Fibroblast of skin of scalp (primary cell): ENCODE measurements at places on chromosomes 6 and 20.

DNA sequence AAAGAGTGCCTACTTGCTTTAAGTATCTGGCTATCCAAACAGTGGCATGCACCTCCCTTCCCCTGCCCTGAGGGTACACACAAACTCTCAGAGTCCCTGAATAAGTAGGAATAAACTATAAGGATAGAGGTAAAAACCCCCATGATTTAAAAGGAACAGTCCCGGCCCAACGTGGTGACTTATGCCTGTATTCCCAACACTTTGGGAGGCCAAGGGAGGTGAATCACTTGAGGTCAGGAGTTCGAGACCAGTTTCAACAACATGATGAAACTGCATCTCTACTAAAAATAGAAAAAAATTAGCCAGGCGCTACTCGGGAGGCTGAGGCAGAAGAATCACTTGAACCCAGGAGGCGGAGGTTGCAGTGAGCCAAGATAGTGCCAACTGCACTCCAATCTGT is 22.2 kb downstream of the SAMHD1 start:
- DNase-seq, result peak; percentile 46

GRCh38 chr6:156840136-156840535 is 63.0 kb downstream of the ARID1B start:
- no peak for DNase-seq

DNA sequence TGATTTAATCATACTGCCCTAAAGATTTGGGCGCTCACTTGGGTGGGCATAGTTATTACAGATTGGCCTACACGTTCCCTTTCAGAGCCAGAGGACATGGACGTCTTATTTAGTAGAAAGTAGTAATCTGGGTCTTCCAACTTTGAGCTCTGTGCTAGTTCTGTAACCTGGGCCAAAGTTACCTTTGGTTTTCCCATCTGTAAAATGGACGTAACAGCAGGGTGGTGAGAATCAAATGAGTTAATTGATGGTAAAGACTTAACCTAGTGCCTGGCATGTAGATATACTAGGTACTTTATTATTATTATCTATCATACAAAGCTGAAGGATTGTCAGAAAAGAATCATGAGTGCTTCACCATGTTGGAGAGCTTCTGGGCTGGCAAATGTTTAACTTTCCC is 74.8 kb downstream of the CDYL start:
- DNase-seq, result no peak

DNA sequence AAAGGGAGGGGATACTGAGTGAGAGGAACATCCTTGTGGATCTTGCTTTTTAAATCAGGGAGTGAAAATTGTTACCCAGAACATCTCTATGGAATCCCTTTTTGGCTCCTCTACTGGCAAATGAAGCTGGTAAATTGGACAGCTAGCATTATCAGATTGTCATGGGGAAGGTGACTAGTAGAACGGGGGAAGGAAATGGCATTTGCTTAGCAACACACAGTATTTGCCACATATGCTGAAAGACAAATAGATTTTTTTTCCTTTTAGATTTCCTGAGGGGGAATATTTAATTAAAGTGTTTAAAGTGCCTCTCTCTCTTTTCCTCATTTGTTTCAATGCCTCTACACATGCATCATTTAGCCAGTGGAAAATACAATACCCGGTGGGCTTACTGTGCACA is 573.5 kb downstream of the BCKDHB start:
- DNase-seq, result no peak

- DNase-seq, result no peak
Observed at GRCh38 chr6:46989398-46989797, 52.7 kb downstream of the ADGRF1 start.

GRCh38 chr6:98880486-98880885 is 46.1 kb downstream of the POU3F2 start:
- DNase-seq, result no peak

DNA sequence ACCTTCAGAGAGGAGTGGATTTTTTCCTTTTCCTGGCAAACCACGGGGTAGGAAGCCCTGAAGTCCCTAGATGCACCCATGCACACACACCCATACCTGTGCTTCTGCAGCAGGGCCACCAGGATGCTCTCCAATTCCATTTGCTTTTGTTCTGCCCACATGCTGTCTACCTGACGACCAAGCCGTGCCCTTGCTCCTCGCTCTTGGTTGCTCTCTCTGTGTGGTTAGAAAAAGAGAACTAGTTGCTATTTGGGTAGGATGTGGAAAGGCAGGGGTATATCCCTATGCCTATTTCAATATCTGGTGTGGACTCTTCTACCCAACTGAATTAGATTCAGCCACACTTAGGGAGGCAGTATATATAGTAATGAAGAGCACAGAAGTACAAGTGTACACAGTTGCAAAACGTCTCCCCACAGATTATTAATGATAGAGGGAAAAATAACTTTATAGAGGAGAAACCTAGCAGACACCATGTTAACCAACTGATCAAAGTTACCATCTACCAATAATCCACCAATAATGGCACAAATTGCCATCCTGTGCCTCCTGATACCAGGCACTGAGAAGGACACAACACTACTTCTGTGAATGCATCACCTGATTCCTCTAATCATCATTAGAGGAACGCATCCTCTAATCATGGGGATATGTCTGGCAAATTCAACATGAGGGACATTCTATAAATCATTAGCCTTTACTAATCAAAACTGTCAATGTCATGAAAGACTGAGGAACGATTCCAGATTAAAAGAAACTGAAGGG is 7.3 kb downstream of the GHRH start:
- DNase-seq, result no peak

GRCh38 chr20:8018958-8019245 is 659 bp downstream of the TMX4 start:
- DNase-seq, result peak; percentile 51

DNA sequence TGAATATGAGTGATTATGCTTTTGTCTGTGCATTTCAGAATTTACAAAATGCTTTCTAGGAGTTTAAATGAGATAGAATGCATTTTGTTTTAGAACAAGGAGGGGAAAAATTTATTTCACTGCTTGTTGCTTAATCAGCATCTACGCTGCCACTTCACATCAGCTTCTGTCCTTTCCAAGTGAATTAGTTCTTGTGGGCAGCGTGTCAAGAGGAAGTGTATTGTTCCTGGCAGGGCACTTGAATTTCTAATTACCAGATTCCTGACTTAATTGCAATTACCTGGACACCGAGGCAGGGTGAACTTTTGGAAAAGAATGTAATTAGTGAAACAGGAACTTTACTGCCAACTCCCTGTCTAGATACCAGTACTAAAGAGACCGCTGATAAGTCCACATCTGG is 263.5 kb downstream of the TMEM242 start:
- DNase-seq, result no peak

GRCh38 chr20:1473246-1474220 is 6.9 kb upstream of the NSFL1C start:
- DNase-seq, result no peak

- no peak for DNase-seq
Observed at GRCh38 chr6:79801362-79801761, 146.0 kb downstream of the ELOVL4 start.

DNA sequence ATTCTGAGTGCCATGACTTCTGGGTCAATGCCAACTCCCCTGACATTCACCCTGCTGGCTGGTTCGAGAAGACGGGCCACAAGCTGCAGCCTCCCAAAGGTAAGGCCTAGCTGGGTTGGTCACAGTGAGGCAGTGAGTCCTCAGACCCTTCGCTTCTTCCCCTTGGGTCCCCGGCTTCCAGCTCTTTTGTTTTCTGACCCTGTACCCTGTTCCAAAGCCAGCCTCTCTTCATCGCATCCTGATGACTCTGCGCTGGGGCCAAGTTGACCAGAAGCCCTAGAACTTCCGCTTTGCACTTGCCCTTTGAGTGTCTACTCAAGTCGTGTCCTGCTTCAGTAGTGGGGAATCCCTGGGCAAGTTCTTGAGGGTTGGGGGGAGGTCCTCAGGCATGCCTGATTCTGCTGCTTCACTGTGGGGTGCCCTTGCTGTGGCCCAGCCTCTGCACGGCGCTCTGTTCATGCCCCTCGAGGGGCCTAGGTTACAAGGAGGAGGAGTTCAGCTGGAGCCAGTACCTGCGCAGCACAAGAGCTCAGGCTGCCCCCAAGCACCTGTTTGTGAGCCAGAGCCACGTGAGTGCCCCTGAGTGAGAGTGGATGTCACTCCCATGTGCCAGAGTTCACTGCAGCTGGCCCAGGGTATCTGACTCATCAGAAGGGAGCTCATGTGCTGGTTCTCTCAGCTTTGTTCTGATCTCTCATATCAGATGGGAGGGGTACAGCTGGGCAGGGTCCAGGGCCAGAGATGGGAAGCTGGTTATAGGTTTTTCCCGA is 23.0 kb downstream of the L3MBTL1 start:
- no peak for DNase-seq

- no peak for DNase-seq
Observed at GRCh38 chr6:111745186-111745585, 128.1 kb downstream of the FYN start.

DNA sequence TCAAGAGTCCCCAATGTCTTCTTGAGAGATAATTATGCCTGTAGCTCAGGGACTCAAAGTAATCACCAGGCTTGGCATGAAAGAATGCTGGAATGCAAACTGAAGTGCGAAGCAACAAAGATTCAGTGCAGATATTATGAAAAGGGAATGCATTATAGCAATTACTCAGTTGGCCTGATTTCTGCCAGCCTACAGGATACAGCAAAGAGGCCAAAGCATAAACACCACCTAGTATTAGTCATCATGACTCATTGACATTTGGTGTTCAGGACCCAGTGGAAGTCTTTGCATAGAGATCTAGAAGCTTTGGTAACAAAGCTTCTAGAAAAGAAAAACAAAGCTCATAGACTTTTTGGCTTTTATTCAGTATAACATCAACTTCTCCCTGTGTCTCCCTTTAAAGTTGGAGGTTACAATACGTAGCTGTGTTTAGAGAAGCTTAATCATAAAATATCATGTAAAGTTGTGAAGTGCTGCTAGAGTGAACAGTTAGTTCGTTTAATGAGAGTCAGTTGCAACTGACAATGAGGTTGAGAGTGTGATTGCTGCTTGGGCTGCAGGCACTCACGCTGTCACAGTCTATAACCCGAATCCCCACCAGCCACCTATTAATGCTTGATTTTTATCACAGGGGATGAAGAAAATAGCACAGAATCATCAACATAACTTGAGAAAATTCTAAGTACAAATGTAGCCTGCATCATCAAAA is 932.7 kb downstream of the TFAP2A start:
- peak; percentile 93 for DNase-seq

DNA sequence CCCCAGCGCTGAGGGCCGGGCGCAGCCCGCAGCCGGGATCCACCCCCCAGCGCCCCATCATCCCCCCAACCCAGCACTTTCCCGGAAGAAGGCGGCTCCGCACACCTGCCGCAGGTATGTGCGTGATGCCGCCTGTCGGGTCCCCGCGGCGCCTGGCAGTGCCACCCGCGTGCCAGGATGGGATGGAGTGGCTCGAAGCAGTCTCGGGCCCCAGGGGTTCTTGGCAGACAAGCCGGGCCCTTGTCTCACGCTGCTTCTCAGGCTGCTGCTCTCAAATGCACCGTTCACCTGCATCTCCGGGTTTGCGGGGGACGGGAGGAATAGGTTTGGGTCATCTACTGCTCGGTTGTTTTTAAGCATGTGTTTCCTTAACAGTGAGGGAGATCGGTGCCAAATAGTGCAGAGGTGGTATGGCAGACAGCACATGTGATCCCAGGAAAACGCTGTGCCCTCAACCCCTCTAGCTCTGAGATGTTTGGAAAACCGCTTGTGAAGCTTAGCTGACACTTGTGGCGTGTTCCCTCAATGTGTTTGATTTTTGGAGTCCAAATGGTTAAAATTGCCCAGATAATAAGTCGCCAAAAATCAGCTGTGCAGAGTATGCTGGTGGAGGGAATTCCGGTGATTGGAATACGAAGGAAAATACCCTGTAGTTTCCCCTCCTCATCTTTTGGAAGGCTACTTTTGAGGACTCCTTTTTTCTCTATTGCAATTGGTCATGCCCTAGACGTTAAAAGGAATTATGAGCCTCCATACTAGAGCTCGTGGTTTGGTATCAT is 926 bp downstream of the MYLIP start:
- DNase-seq, result peak; percentile 17
